NCI-H146 (cell line): ENCODE measurements at places on chromosomes 5 and 9.

- DNase-seq: no peak
Measured at GRCh38 chr9:123997665-123998277, 13.8 kb upstream of the LHX2 start.

DNA sequence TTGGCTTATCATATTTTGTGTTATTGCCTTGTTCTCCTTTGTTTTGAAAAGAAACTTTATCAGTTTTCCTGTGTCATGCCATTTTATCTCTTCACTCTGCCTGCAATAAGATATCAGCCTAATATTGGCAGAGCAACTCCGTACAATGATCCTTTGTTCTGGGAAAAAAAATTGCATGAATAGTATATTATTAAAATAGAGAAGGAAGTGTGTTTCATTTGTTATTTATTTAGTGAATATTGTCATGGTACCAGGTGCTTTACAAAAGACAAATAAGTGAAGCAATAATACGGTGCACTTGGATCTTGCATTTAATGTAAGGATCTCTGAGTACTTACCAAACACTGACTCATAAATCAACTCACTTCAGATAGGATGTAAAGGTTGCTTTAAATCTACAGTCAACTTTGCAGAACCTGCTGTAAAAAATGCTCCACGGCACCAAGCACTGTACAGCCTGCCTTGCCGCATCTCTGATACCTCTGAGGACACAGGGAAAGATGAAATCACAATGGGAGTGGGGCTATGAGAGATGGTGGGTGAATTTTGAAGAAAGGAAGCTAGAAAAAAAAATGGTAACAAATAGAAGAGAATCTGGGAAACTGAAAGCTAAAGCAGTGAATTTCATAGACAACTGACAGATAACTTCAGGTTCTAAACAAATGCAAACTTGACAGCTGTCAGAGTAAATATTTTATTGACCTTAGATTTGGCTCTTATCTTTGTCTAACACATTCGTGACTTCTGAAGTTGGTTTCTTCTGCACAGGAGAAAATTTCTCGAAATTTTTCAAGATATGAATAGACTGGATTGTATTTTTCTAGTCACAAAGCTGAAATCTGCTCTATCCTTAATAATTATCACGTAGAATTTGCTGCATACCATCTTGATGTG lies 232.1 kb downstream of the ENC1 start:
- peak; percentile 40 for DNase-seq

DNA sequence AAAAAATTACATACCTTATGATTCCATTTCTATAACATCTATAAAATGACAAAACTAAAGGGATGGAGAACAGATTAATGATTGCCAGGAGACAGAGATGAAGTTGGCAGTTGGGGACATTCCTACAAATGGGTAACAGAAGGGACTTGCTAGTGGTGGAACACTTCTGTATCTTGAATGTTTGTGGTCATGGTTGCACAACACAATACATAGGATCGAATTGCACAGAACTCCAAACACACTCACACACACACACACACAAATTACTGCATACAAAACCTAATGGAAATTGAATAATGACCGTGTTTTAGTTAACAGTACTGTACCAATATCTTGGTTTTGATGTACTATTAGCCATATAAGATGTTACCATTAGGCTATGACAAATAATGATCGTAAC lies 330.7 kb upstream of the POU5F2 start:
- DNase-seq: no peak

GRCh38 chr9:26264709-26265601 lies 586.7 kb upstream of the TUSC1 start:
- no peak for DNase-seq

- DNase-seq: no peak
Measured at GRCh38 chr5:165035520-165035919, 1530.1 kb downstream of the MAT2B start.

- no peak for DNase-seq
Measured at GRCh38 chr5:53820119-53820801, 259.8 kb downstream of the NDUFS4 start.

DNA sequence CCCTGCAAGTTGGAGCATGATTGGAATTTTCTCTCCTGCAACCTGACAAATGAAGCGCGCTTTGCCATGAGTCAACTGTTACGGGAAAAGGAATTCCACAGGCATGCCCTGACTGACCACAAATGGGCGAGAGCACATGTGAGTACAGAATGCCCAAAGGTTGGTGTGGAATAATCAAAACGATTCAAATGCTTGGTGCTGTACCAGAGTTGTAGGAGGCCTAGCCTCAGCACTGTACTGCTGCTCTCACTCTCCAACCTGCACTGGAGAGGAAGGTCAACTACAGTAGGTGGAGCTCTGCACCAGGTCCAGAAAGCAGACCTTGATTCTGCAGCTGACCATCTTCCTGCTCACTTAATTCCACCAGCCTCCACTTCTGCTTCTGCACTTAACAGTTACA lies 406.9 kb upstream of the ACTBL2 start:
- peak; percentile 14 for DNase-seq

GRCh38 chr9:1125741-1126140 lies 75.6 kb downstream of the DMRT2 start:
- DNase-seq: no peak

DNA sequence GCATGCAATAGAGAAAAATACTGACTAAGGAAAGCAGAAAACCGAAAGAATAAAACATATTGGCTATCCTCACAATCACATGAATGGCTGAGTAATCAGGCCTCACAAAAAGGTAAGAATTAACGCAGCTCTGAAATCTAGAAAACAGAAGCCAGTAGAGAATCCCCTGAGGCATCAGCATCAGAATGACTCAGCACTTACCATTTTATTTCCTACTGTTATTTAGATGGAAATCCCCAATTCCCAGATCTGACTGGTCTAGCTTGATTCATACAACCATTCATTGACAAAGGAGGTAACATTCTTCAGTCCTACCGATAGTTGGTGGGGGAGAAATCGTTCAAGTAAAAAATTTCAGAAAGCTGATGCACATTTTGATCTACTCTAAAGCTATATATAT lies 1408.4 kb upstream of the WWC1 start:
- DNase-seq: no peak

- DNase-seq: no peak
Measured at GRCh38 chr9:135610290-135611141, 28.8 kb downstream of the GLT6D1 start.

DNA sequence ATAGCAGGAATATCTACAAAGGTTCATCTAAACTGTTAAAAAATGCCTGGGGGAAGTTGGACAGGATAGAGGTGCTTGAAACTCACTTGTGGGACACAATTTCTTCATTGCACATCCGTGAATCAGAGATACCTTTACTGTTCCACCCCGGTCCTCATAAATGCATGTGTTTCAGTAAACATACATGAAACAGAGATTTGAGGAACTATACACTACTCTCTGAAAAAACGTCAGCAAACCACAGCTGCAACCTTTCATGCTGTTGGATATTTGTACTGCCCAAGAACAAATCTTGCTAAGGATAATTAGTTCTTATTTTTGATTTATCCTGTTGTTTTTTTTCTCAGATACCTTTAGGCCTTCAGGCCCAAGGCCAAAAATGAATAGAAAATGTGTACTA lies 337.3 kb downstream of the KDM4C start:
- DNase-seq: no peak

- no peak for DNase-seq
Measured at GRCh38 chr9:82299870-82300269, 311.3 kb downstream of the SPATA31D1 start.

- no peak for DNase-seq
Measured at GRCh38 chr9:97924386-97924785, 2.1 kb upstream of the TRMO start.

DNA sequence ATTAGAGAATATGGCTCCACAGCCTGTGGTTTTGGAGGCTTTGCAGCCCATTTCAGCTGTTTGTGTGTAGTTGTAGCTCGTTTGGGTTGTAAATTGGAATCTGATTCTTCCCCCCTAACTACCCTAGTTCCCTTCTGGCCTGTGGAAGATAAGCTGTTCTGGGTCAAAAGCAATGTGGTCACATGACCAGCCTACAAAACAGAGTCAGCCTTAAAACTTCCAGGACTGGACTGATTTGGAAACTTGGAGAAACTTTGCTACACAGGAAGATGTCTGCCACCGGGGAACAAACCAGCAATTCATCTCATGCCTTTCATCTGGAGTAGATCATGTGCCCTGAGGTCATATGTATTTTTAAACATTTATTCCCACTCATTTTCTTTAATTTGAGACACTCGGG lies 83.8 kb downstream of the DAPK1 start:
- no peak for DNase-seq

GRCh38 chr5:87260604-87261192 lies 7.0 kb upstream of the RASA1 start:
- DNase-seq: no peak

DNA sequence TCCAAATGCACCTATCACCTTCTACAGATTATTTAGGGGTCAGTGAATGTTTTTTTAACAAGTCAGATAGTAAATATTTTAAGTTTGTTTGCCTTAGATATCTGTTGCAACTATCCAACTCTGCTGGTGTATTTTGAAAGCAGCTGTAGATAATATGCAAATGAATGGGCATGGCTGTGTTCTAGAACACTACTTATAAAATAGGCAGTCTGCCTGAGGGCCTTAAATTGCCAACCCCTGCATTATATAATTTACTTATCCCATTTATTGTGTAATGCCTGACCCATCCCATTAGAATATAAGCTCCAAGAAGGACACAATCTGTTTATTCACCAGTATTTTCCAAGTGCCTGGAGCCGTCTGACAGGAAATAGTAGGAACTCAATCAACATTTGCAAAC lies 149.0 kb downstream of the TTC39B start:
- DNase-seq: no peak

DNA sequence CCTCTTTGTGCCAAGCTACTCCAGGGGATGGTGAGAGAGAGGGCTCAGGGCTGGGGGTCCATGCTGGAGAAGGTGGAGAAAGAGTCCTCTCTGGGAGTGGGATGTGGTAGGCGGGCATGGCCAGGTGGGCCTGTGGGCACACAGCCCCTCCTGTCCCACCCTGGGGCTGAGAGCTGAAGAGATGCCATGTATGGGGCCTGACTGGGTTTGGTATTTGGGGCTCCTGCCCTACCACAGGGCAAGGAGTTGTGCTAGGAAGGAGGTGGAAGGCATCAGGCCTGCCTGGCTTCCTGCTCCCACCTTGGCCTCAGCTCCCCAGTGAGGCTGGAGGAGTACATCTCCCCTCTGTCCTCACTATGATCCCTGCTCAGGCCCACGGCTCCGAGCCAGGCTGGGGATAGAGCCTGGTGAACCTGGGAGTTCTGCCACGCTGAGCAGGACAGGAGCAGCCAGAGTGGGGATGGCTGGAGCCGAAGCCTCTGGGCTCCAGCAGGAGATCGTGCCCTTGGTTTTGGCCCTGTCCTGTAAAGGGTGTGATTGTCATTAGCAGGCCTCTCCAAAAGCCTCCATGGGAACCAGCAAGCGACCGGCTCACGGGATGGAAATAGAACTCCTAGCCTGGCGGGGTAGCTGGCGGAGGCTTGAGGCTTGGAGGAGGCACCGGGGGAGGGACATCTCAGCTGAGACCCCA lies 75.5 kb downstream of the CACNA1B start:
- DNase-seq: no peak

DNA sequence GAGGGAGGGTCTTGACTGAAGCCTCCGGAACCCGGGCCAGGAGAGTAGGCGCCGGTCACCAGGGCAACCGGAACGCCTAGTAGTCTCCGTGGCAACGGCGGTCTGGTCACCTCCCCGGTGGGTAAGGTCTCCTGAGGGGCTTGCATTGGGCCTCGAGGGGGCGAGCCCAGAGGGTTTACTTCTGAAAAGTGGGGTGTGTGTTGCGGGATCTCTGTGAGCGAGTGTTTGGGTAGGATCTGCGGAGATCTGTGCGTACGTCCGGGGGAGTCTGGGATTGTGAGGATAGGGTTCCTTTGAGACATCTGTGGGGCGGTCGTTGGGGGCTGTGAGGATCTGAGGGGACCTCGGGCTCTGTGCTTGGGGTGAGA lies at the start of gene FAM221B:
Gene FAM221B, minus strand, starts transcription at position 17 of the 368 bp plus-strand sequence. CDS start 2,571 bp downstream, outside the sequence.
- DNase-seq: peak; percentile 66

DNA sequence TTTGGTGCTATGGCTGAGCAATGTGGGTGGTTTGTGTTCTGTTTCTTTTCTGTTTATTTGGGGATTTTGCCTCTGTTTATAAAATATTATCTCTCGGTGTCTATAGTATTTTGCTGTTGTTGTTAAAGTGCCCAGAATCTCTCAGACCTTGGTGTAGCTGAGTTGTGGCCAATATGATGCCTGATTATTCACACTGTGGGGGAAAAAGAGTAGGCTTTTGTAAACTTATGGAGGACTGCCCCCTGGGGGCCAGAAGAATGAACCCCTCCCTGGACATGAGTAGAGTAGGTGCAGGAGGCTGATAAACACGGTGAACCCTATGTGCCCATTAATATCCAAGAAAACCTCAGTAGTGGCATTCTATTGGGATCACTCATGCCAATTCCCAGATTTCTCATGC lies 49.0 kb upstream of the DPYSL3 start:
- peak; percentile 71 for DNase-seq

- no peak for DNase-seq
Measured at GRCh38 chr5:36790847-36791246, 85.7 kb upstream of the NIPBL start.

DNA sequence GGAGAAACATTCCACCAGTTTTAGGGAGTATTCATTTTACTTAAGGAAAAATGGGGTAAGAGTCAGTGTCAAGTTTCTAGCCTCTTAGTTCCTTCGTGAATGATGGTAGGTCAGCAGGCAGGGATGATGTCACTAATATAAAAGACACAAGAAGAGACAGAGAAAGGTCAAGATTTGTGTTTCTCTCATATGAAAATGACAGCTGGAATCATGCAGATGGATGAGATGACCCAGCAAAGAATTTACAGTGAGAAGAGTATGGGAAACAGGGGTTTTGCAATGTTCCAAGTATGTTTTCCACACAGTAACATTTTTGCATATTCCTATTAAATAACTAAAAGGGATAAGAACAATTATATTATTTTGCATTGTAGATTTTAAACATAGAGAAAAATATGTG lies 749.6 kb upstream of the DMAC1 start:
- no peak for DNase-seq

- DNase-seq: no peak
Measured at GRCh38 chr9:7105095-7105494, 347.3 kb downstream of the KDM4C start.

- no peak for DNase-seq
Measured at GRCh38 chr5:156137071-156137869, 189.7 kb upstream of the SGCD start.

- DNase-seq: peak; percentile 85
Measured at GRCh38 chr9:111525056-111525977, at the start of gene ZNF483. ZNF483 (plus strand) TSS chr9:111525179; CDS start chr9:111527396, 2,217 bp downstream.

DNA sequence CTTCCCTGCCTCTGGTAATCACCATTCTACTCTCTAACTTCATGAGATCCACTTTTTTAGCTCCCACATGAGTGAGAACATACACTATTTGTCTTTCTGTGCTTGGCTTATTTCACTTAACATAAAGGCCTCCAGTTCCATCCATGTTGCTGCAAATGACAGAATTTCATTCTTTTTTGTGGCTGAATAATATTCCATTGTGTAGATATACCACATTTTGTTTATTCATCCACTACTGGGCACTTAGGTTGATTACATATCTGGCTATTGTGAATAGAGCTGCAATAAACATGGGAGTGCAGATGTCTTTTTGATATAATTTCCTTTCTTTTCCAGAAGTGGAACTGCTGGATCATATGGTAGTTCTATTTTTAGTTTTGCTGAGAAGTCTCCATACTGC lies 28.7 kb downstream of the SHOC1 start:
- DNase-seq: no peak

- no peak for DNase-seq
Measured at GRCh38 chr5:74034733-74035132, 408.7 kb downstream of the ARHGEF28 start.

GRCh38 chr5:41822036-41822435 lies 48.2 kb downstream of the OXCT1 start:
- no peak for DNase-seq
